GM18507 (cell line): ENCODE measurements at places on chromosomes 1 and 21.

- DNase-seq, result no peak
These were observed 17.4 kb downstream of the ZNF326 start for GRCh38 chr1:90012300-90012699.

DNA sequence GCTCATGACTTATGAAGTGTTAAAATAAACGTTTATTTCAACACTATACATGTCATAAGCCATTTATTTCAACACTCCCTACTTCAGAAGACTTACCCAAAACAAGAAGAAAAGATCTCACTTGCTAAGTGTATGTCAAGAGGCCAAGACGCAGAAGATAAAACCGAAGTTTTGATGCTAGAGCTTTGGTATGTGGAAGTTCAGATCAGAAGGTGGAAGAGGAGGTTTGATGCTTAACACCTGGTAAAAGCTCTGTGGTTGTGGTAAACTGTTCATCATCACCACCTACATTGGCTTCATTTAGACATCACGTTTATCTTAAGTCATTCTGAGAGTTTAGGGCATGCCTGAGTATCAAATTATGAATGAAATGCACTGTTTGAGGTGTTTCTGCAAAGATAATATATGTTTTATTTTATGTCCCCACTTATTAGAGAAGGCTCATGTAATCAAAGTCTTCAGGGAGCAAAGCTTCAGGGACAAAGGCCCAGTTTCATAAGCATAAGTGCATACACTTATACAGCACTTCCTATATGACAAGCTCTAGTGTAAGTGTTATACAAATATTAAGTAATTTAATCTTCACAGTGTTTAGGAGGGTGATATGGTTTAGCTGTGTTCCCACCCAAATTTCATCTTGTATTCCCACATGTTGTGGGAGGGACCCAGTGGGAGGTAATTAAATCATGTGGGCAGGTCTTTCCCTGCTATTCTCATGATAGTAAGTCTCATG is 533.3 kb downstream of the PTBP2 start:
- no peak for DNase-seq

- DNase-seq, result no peak
These were observed 14.3 kb upstream of the EDN2 start for GRCh38 chr1:41498804-41499203.

- no peak for DNase-seq
These were observed 106.0 kb downstream of the TMEM53 start for GRCh38 chr1:44568128-44568900.

- no peak for DNase-seq
These were observed 24.6 kb downstream of the NUF2 start for GRCh38 chr1:163346326-163346870.

DNA sequence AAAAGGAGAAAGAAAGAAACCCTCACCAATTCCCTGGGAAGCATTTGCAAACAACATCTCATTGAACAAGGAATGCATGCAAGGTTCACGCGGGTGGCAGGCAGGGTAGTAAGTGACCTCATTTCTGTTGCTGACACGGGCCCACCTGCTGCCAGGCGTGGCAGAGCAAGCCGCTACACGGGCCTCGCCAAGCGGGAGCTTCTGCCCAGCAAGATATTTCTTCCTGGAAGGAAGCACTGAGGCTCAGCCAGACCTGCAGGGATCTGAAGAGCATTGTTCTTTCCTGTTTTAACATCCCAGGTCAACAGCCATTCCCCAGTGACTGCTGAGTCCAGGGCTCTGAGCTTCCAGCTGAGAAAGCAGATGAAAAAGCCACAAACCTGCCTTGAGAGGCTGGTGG is 91.9 kb upstream of the IGSF21 start:
- DNase-seq, result no peak

DNA sequence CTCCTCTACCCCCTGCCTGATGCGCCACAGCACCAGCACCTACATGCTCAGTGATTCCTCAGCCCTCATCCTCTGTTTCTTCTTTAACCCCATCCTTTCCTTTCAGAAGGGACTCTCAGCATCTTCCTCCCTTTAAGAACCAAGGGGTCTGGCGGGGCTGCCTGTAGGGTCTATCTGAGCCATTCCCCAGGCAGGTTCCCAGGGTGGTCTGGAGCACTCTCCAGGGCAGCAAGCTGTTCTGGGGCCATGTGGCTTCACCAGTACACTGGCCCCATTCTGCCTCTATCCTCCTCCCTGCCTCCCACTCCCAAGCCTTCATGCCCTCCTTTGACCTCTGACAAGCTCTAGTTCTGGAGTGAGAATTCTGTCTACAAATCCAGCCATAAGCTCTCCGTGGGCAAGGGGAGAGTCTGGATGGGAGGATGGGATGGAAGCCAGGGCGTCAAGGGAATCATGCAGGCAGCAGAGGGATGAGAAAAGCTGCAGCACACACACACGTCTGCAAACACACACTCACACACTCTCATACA is 10.4 kb downstream of the BATF3 start:
- no peak for DNase-seq

DNA sequence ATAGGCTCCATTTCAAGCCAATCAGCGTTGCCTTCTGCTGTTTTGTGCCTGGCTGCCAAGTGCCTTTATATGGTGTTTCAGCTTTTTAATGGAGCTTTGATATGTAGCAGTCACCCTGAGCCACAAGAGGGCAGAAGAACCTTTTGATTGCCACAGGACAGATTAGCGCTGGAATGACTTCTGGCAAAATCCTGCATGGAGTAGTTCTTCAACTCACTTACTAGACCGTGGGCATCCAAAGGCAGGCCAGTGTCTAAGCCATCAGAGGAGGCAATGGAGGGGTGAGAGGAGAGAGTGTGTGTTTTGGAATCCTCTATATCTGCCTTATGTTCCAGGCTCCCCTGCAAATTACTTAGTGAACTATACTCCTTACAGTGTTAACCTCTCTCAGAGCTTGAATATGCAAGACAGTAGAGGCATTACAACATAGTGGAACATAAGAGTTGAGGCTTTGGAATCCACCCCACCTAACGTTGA is 56.2 kb downstream of the ST3GAL3 start:
- DNase-seq, result peak; percentile 25

- DNase-seq, result no peak
These were observed 5.9 kb downstream of the MAN1C1 start for GRCh38 chr1:25622531-25622930.

DNA sequence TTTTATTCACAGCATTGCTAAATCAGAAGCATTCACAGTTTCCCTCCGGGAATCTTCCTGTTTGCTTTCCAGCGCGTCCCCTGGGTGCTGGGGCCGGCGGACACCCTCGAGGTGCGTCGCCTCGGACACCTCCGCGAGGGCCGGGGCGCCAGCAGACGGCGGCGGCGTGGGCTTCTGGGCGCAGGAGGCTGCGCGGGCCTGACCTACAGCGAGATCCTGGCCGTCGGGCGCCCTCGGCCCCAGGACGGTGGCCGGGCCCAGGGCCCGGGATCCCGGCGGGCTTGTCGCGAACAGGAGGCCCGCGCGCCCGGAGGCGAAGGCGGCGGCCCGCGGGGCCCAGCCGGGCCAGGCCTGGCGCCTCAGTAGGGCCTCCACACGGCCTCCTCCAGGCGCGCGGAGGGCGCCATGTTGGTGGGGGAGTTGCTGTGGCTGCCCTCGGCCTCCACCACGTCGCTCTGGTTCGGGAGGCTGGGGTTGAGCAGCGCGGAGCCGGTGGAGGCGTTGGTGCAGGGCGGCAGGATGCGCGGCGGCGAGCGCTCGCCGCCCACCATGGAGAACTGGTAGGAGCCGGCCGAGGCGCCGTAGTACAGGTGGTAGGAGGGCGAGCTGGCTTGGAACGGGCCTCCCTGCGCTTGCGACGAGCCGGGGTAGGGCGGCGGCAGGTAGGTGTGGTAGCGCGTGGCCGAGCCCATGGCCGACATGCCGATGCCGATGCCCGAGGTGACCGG is 123.1 kb downstream of the CLIC6 start:
- DNase-seq, result no peak

DNA sequence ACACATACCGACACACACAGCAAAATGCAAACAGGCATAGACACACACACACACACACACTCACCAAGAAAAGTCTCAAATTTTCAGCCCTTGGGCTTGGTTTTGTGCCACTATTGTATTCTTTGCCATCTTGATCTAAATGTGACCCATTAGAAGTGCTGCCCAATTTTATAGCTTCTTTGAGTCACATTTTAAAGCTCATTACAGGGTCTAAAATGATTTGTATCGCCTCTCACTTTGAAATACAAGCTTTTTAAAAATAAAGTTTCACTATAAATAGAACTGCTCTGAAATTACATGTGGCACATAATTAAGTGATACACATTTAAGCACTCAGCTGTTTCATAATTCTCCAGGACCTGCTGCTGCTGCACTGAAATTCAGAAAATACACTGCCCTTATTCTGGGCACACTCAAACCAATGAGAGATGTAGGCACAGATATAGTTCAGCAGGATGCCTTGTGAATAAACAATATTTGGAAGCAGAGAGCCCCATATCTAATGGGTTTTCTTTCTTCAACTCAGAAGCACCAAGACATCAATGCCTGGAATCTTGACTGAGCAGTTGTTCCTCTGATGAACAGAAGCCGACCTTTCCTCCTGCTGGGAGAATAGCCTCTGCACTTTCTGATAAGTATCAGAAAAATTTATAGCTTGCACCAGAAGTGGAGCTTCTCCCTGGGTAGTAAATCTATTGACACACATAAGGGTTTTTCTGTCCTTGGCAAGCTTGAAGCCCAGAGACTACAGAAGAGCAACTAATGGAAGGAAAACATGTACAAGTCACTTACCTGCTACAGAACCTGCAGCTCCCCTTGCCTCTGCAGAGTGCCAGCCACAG is 37.0 kb upstream of the PLPPR4 start:
- no peak for DNase-seq

GRCh38 chr1:207516729-207517128 is 20.8 kb downstream of the CR1 start:
- no peak for DNase-seq
